ENCODE measurements at places on chromosomes 1 and 21. TPM values are rescaled to one million over a fixed set of nuclear protein-coding genes. Genes with fewer than 3 reads are reported as not detected.
A peak's percentile ranks its signal among the peaks of the same experiment; 100 is the strongest.

Gene PEX10
- total RNA-seq: 19.0 TPM

Gene SMAP2
- total RNA-seq: 204 TPM

Gene RRP1B
- 76.7 TPM for total RNA-seq

Gene CDC7
- total RNA-seq: 30.3 TPM

Gene F3
- not detected for total RNA-seq

DNA sequence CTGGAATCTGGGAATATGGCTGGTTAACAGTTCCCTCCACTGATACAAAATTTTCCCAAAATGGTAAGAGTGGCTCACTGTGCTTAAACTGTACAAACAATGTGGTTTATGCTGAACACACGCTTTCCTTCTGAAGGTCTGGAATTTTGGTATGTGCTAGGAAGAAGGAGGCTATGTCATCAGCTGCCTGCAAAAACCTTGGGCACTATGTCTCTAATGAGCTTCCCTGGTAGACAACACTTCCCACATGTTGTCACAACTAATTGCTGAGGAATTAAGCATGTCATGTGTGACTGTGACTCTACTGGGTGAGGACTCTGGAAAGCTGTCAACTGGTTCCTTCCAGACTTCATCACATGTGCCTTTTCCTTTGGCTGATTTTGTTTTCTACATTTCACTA lies 29.2 kb downstream of the IPP start:
- no peak for DNase-seq

DNA sequence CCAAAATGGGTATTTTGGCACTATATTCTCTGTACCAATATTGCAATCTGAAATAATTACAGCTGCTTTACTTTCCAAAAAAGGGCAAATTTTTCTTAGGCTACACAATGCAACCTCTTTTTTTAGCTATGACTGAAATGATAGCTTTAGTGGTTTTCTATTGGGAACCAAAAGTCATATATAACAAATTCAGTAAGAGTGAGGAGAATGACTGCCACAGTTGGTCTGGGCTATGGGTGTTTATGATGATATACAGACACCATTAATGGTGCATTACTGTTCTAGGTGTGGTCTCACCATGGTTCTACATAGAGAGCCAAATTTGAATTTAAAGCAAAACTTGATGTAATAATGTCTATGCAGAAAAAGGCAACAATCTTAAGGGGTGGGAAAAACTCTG lies 72.3 kb upstream of the PTBP2 start:
- DNase-seq: no peak

- peak; percentile 58 for DNase-seq
These were observed 106.5 kb downstream of the HLCS start for GRCh38 chr21:36859744-36860501.

GRCh38 chr1:220922951-220923350 lies 43.7 kb downstream of the HLX start:
- no peak for DNase-seq

DNA sequence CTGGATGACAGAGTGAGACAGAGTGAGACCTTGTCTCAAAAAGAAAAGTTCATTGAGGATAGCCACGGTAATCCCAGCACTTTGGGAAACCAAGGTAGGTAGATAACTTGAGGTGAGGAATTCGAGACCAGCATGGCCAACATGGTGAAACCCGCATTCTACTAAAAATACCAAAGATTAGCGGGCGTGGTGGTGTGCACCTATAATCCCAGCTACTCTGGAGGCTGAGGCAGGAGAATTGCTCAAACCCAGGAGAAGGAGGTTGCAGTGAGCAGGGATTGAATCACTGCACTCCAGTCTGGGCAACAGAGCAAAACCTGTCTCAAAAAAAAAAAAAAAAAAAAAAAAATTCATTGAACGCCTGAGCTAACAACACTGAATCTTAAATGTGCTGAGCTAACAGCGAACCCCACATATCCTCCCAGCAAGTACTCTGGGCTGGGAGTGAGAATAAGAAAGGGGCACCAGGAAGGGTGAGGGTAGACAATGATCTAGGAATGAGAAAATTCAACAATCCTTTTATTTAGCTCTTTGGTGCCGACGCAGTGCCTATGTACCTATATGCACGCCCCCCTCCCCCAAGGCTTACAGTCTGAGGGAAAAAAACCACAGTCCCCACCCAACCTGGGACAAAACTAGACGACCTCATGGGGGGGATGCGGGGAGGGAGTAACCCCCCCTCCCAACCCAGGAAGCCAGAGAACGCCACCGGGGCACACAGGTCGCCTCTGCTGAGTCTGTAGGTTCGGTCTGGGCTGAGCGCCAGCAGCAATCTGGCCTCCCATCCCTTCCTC lies 1.4 kb upstream of the CACNA1S start:
- no peak for DNase-seq

GRCh38 chr1:39294531-39294930 lies 90.0 kb downstream of the MACF1 start:
- DNase-seq: no peak

- DNase-seq: no peak
These were observed 109.6 kb downstream of the ZBTB18 start for GRCh38 chr1:244160455-244161235.

DNA sequence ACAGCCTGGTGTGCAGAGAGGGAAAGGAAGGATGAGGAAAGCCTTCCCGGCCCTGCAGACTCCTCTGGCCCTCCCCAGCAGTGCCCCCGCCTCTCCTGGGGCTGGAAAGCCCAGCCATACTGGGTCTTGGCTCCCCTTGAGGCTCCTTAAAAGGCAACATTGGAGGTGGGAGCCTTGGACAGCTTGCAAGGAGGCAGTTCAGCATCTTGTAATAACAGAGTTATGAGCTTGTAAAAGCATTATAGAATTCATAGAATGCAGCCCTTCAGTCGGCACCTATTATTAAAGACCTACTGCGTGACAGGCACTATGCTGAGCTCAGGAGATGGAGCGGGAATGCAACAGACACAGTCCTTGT lies 4.2 kb downstream of the TINAGL1 start:
- DNase-seq: no peak

DNA sequence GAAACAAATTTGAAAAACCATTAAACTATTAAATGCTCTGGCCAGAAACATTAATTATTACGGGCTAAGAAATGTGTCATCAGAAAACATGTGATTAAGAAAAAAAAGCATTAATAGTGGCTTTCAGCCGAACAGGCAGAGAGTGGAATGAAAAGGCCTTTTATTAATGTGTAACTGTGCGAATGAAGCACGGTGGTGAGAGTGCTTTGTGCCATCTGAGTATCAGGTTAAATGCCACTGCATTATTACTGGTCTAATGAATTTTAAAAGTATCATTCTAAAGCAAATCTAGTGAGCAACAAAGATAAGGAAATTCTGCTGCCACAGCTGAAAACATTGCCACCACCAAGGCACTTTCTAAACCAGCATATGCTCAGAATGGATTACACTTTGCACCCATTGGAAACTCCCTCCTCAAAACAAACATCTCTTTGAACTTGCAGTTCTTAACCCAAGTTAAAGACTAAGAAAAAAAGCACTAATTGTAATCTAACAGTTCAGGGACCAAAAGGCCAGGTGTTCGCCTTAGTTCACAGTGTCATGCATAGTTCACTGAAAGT lies 30.0 kb upstream of the SSX2IP start:
- DNase-seq: no peak

- no peak for DNase-seq
These were observed 160.8 kb upstream of the APP start for GRCh38 chr21:26331205-26331980.

GRCh38 chr1:113760102-113761080 lies 1.1 kb upstream of the PHTF1 start:
- no peak for DNase-seq

DNA sequence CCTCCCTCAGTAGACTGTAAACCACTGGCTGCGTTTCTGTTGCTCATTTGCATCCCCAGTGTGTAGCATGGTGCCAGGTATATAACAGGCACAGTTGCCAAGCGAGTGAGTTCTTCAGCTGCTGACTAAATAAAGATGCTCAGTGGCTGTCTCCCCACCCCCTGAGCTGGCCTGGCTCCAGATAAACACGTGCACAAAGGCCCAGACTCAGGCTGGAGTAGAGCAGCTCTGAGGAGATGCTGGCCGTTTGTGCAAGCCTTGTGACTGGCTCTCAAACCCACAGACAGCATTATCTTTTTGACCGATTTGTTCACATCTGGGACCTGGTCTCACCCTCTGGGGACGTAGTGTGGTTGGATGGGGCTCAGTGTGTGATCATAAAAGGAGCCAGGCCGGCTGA lies 7.1 kb downstream of the CHRNB2 start:
- DNase-seq: peak; percentile 27

All from activated CD8-positive, alpha-beta T cell treated with anti-CD3 and anti-CD28 coated beads for 36 hours (primary cell).